ENCODE measurements at places on chromosomes 4 and X. TPM values are rescaled to one million over a fixed set of nuclear protein-coding genes. Genes with fewer than 3 reads are reported as not detected.

- DNase-seq = no peak
Observed at GRCh38 chr4:98521486-98521885, 136.9 kb downstream of the TSPAN5 start.

DNA sequence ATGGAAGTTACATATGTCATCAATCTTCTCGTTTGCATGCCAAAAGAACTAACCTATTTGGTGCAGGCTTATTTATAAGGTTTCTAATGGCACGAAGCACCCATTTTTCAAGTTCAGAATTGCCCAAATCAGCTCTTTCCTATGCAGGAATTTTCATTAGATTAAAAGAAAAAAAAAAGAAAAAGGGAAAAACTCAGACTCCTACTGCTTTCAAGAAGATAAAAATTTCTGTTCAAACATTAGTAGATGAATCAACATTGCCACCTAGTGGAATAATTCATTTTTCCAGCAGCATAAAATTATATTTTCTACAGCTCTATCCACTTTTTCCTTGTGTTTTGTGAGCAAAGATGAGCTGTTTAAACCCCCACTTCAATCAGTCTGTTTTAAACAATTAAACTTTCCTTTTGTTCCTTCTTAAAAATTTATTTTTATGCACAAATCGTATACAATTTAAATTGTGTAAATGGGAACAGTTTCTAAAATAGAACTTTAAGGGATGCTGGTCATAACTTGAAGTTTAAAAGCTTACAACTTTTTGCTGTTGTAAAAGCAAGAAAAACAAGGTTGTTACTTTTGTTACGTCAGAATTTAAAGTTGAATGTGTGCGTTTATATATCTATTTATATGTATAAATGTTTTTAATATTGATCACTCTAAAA is 309.9 kb downstream of the ARAP2 start:
- no peak for DNase-seq

- no peak for DNase-seq
Observed at GRCh38 chr4:101697266-101697665, 93.3 kb upstream of the BANK1 start.

NR3C2 gene
- 29.4 TPM for total RNA-seq

MAGED4B gene
- 47.9 TPM for total RNA-seq

DNA sequence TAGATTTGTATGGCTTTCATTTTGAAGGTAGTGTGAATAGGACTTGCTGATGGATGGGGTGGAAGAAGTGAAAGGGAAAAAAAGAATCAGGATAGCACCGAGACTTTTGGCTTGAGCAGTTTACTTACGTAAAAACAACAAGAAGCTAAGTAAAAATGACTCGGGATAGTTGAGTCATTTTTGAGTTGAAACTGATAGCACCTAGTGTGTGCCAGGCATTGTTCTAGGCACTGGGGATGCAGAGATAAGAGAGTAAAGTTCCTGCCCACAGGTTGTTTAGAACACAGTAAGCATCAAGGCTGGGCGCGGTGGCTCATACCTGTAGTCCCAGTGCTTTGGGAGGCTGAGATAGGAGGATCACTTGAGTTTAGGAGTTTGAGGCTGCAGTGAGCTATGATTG is 34.7 kb downstream of the ADD1 start:
- no peak for DNase-seq

- no peak for DNase-seq
Observed at GRCh38 chr4:176435901-176436292, 116.1 kb downstream of the SPCS3 start.

- peak; percentile 44 for DNase-seq
Observed at GRCh38 chr4:87011340-87012034, 76.7 kb downstream of the AFF1 start.

DNA sequence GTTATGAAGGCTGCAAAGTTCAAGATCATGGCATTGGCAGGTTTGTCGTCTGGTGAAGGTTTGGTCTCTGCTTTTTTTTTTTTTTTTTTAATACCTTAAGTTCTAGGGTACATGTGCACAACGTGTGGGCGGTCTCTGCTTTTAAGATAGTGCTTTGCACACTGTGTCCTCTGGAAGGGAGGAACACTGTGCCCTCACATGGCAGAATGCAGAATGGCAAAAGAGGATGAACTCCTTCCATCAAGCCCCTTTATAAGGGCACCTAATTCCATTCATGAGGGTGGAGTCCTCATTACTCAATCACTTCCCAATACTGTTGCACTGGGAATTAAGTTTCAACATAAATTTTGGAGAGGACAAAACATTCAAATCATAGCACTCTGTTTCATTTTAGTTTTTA is 101.4 kb downstream of the GLRA2 start:
- no peak for DNase-seq

ZNF185 gene
- total RNA-seq = 16.5 TPM

FGFBP2 gene
- total RNA-seq = 0.58 TPM

DCX gene
- total RNA-seq = 0.95 TPM

DNA sequence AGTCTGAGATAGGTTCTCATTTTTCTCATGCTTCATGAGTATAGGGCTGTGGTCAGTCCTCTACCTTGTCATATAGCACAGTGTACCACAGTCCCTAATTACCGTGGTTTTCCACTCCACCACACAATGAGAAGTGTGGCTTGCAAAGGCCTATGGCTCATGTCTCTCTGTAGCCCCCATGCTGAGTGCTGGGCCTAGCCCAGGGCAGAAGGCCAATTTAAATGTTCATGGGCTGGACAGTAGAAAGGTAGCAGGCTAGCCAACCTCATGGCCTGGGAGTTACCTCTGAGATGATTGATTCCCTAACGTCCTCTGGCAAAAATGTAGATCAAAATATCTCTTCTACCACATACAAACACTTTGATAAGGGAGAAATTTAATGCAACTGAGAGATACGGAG is 222.5 kb downstream of the AFF2 start:
- no peak for DNase-seq

DNA sequence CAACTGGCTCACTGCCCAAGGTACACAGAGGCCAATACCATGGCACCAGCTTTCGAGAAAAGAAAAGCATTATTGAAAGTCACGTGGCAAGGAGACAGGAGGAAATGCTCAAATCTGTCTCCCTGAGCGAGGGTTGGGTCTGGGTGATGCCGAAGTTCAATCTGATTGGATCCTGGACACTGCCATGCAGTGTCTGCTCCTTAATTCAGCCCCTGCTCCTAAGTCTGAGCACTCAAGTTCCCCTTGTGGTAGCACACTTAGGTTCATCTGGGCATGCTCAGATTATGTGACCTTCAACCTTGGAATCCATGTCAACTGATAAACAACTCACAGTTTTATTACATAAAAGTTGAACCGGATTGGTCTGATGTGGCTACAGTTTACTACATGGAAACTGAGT is 512.6 kb upstream of the GALNT7 start:
- DNase-seq = no peak

- no peak for DNase-seq
Observed at GRCh38 chrX:140944710-140945109, 57.7 kb upstream of the SPANXB1 start.

DNA sequence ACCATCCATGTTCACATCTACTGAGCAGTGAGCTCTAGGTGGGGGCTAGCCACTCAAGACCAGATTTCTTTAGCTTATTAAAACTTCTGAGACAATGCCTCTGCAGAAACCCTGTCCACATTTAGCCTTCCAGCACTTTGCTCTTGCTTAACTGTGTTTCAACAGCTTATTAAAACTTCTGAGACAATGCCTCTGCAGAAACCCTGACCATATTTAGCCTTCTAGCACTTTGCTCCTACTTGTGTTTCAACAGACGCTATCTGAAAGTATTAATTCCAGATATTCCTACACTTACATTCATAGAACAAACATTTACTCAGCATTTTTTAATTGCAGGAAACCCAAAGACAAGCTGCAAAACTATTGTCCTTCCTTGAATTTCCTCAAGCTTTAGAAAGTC is 91.9 kb downstream of the SEL1L3 start:
- no peak for DNase-seq

- DNase-seq = no peak
Observed at GRCh38 chr4:2436301-2436700, 17.5 kb downstream of the CFAP99 start.

MTNR1A gene
- total RNA-seq = not detected

GRCh38 chrX:30039768-30040167 is 175.6 kb upstream of the MAGEB2 start:
- DNase-seq = no peak

DNA sequence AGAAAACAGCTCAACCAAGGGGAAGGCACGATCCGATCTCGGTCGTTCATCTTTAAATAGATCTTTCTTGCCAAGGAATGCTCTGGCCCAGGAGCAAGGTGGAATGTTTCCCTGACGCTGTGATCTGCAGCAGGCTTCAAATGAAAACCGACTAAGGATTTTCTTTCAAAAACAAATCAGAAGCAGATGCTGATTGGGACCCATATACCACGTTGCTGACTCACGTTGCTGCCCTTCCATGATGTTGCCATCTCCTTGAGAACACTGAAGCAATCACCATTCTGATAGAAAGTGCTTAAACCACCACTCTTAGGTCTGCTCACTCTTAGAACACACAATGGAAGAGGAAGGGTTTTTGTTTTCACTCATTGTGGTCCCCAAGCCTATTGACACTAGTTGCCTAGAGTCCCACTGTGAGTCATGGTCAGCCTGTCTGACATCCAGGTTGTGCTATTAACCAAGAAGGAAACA is 26.1 kb downstream of the LAMTOR3 start:
- no peak for DNase-seq

- DNase-seq = no peak
Observed at GRCh38 chr4:104524026-104524425, 29.3 kb upstream of the CXXC4 start.
